Stimulated activated CD4-positive, alpha-beta T cell treated with anti-CD3 and anti-CD28 coated beads, Interleukin-15, amount 100 ng/mL, for 48 hours (primary cell): ENCODE measurements at places on chromosomes 11 and 22.

DNA sequence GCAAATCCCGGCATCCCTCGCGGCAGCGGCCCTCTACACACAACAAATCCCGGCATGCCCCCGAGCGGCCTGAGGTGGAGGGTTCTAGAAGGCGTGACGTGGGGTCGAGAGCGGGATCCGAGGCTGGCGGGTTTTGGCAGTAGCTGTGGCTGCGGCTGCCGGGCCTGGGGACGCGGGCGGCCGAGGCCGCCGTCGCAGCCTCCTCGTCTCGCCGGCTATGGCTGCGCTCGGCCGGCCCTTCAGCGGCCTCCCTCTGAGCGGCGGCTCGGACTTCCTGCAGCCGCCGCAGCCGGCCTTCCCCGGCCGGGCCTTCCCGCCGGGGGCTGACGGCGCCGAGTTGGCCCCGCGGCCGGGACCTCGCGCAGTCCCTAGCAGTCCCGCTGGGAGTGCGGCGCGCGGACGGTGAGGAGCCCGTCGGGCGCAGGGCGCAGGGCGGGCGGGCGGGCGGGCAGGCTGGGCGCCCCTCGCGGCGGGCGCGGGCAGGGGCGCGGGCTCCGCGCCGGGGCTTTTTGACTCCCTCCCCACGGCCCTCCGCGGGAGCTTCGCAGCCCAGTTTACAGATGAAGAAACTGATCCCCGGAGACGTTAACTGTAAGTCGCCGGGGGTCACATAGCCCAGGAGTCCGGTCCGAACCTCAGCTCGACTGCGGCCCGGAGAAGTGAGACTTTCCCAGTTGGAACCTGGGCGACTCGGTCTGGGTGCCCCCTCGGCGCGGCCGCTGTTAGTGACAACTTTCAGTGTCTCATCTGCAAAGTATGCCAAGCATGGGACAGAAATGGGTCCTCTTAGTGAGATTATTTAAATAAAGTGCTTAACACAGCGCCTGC is at the start of gene CCDC117:
TSS of gene CCDC117 (plus strand) at position 63 of the 828 bp plus-strand sequence. CDS start at position 218, 155 bp downstream.
- peak; percentile 88 for DNase-seq

- DNase-seq = no peak
These were observed 485.9 kb upstream of the TENM4 start for GRCh38 chr11:79926707-79927106.

DNA sequence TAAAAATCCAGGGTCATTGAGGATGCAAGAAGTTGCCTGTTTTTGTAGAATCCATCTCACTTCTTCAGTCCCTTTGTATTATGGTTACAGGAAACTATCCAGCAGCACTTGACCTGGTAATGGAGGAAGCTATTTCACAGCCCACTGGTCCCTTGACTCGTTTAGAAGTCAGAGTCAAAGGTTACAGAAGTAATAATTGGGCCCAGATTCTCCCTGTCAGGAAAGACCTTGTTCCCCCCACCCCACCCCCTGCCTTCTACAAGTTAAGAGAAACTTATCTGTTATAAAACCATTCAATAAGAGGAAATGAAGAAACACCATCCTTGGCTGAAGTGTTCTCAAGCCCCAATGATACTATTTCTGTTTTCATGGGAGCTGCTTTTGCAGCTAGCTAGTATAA is 65.8 kb downstream of the CSTPP1 start:
- DNase-seq = no peak

DNA sequence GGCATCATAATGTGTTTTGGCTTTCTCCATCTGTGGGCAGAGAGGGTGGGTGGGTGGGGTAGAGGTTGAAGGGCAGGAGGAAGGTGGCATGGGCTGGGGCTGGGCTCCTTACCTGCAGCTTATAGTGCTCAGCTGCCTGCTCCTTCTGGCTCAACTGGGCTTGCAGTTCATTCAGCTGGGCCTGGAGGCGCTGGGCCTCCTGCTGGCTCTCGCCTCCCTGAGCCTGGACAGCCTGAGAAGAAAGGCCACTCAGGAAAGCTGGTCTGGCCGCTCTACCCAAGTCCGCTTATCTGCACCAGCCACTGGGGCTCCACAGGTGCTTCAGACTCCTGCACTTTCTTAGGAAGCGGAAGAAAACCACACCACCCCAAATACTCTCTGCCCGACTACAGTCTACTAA is 10.4 kb downstream of the IL18BP start:
- DNase-seq = no peak

DNA sequence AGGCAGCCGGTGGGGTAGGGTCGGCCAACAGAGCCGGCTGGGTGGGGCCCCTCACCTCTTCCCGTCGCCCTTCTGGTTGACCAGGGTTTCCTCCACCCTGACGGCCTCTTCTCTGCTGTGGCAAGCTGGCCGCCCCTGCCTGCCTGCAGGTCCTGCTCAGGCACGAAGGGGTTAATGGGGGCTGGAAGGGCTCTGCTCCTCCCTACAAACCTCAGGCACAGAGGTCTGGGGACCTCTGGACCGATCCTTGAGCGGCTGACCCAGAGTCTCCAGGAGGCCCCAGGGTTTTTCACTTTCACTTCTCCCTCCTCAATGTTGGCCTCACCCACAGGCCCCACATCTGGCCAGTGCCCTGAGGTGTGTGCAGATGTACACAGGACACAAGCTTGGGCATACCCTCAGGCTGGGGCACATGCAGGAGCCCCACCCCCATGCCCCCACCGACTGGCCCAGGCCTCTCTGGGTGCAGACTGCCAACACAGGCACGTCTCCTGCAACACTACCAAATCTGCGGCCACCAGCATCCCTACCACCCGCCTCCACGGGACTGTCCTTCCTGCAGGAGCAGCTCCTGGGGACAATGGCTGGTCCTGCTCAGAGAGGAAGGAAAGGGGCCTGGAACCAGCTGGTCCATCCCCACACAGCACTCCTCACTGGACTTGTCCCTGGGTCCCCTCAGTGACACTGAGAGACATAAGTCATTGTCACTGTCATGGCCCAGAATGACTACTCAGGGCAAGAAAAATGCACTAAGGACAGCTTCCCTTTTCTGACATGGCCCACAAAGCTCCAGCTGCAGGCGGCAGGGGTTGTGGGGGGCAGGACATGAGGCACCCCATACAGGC is 3.2 kb upstream of the TBX1 start:
- DNase-seq = no peak

GRCh38 chr11:13578514-13579140 is 82.8 kb upstream of the PTH start:
- DNase-seq = no peak

GRCh38 chr22:26887916-26888315 is 230.5 kb downstream of the MIAT start:
- DNase-seq = no peak

DNA sequence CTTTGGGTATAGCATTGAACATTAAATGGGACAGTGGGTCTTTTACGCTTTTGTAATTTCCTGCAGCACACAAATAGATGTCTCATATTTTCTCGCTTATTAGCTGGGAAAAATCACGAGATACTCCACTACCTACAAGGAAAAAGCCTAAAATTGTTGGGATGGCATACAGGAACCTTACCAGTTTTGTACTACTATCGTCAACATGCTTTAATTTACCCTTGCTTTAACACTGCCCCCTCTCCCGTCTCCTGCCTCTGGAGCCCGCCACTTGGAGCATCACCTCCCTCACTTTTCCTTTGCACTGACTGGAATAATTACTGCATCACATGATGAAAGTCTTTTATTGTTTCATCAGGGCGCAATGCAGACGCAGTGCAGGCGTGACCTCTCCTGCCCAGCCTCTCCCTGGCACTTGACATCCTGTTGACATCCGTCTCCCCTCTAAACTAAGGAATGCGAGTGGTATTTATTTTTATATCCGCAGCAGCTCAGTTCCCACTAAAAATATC is 1.0 kb upstream of the FNBP4 start:
- peak; percentile 7 for DNase-seq
